ENCODE measurements at places on chromosomes 13 and 19.

DNA sequence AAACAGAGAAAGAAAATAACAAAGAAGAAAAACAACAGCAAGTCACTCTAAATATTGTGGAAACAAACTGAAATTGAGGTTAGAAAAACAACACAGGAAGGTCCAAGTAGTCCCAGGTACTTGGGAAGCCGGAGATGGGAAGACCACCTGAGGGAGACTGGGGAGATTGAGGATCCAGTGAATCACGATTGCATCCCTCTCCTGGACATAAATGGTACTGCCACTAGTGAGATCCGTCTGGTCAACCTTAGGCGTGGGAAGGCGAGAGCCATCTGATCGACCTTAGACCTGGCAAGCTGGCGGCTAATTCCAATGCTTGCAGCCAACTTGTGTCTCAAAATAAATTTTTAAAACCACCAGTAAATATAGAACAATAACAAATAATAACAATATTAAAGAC, 81.9 kb downstream of the ZNF726 start:
- DNase-seq = no peak

DNA sequence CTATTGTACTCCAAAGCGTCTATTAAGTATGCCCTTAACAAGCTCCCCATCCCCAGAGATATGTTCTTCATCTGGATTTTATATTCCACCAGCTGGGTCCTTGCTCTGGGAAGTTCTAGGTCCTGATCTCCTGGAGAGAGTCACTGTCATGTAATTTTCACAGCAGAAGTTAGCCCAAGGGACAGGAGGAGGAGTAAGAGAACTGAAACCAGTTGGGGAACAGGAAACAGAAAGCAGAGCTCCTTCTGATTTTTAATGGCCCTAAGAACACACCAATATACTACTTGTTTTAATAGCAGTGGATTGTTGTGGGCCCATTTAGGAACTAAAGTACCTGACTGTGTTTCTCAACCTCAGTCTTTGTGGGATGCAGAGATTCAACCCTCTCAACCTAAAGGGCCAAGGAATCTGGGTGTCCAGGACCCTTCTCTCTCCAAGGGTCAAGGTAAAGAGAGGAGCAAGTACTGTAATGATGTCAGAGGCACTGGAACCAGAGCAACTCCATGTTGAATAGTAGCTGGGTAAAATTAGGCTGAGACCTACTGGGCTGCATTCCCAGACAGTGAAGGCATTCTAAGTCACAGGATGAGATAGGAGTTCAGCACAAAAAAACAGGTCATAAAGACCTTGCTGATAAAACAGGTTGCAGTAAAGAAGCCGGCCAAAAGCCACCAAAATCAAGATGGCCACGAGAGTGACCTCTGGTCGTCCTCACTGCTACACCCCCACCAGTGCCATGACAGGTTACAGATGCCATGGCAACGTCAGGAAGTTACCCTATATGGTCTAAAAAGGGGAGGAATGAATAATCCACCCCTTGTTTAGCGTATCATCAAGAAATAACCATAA, 8.1 kb upstream of the FPR3 start:
- no peak for DNase-seq

DNA sequence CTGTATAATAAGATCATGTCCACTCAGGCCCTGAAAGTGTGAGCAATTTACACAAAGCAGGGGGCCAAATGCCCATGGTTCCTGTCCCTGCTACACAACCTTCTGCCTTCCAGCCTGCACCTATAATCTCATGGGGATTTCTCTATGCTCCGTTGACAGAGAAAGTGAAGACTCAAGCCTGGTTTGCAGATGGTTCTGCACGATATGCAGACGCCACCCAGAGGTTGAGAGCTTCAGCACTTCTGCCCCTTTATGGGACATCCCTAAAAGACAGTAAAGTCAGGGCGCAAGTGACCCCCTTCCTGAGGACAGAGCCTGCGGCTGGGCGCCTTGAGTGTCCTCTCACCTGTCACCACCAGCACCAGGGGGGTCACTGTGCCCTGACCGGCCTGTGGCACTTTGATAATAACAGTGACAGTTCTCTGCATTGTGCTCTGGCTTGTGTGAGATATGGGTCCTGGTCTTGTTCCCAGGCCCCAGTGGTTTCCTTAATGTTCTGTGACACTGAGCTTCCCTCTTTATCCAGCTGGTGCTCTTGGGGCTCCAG, 15.1 kb downstream of the LILRA5 start:
- no peak for DNase-seq

- no peak for DNase-seq
Measured at GRCh38 chr13:36919171-36919832, 736 bp downstream of the SMAD9 start.

- DNase-seq = no peak
Measured at GRCh38 chr19:45191375-45191774, 12.8 kb downstream of the BLOC1S3 start.

- no peak for DNase-seq
Measured at GRCh38 chr19:33998739-33999345, 173.5 kb upstream of the LSM14A start.

DNA sequence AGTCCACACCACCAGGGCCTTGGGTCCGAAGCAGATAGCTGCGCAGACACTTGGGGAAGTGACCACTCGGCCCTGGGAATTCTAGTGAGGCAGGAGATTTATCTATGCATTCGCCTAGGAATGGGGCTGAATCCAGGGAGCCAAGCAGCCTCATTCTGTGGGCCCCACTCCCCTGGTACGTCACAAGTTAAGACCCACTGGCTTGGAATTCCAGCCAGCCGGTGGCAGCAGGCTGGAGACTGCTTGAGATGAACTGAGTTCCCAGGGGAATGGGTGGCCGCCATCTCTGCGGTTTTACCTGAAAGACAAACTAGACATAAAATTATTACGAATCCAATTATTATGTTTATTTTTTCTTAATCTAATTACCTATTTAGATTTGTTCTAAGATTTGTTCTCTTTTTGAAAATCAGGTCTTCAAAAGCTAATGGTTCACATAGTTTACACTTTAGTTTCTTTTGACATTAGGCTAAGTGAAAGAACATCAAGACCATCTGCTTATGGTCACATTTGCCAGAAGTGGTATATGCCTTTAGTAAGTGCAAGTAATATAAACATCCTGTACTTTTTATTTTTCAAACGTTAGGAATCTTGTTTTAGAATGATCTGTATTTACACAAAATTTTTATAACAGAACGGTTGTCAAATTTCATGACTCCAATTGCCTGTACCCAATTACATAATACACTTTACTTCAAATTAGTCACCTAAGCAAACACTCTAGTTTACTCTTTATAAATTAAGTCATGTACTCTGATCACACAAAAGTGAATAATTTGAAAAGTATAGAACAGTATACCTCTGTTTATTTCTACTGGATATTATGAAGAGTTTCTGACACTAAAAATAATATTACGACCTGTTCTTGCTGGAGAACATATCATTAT, 74.4 kb downstream of the SLITRK6 start:
- no peak for DNase-seq

GRCh38 chr19:15331419-15332310, 674 bp downstream of the BRD4 start:
- DNase-seq = no peak

- DNase-seq = no peak
Measured at GRCh38 chr13:40681341-40682146, 15.1 kb upstream of the FOXO1 start.

DNA sequence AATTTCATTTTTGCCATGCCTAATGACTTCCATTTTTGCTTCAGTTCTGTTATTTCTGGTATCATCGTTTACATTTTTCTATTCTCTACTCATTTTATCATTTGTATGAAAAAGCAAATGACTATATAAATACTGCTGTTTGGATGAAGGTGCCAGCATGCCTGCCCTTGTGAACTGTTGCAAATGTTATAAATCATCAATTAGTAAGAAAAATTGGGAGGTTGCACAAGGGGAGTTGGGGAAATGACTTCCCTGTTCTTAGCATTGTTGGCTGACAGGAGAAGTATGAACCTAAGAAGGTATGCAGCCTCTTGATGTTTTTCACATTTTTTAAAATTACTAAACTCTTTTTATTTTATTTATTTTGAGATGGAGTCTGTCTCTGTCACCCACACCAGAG, 15.1 kb downstream of the SAFB start:
- DNase-seq = no peak

DNA sequence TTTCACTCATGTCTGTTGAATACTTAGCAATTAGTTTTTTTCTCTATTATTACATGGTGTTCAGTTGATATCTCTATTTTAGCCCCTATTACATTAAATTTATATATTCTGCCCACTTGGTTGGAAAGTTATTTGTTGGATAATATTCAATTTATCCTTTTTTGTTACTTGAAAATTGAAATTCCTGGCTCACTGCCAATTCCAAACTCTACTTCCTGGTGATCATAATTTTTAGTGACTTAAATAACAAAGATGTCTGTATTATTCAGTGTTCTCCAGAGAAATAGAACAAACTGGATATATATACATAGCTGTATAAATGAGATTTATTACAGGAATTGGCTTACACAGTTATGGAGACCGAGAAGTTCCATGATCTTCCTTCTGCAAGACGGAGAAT, 93.6 kb downstream of the GPC5 start:
- DNase-seq = no peak

DNA sequence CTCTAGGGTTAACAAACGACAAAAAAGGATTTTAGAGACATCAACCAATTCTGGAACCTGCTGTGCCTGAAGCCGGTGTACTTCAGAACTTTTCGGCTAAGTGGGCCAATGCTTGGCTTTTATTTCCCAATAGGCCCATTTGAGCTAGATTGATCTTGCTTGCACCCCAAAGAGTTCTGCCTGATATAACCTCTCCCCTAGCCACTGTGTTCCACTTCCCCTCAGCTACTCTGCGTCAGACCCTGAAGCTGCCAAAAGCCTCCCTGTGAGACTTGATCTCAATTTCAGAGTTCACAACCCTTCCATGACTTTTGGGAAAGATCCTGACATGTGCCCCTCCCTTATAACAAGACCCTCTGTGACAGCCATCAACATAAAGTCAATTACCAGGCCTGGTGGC, 5.6 kb upstream of the SIGLEC14 start:
- no peak for DNase-seq

DNA sequence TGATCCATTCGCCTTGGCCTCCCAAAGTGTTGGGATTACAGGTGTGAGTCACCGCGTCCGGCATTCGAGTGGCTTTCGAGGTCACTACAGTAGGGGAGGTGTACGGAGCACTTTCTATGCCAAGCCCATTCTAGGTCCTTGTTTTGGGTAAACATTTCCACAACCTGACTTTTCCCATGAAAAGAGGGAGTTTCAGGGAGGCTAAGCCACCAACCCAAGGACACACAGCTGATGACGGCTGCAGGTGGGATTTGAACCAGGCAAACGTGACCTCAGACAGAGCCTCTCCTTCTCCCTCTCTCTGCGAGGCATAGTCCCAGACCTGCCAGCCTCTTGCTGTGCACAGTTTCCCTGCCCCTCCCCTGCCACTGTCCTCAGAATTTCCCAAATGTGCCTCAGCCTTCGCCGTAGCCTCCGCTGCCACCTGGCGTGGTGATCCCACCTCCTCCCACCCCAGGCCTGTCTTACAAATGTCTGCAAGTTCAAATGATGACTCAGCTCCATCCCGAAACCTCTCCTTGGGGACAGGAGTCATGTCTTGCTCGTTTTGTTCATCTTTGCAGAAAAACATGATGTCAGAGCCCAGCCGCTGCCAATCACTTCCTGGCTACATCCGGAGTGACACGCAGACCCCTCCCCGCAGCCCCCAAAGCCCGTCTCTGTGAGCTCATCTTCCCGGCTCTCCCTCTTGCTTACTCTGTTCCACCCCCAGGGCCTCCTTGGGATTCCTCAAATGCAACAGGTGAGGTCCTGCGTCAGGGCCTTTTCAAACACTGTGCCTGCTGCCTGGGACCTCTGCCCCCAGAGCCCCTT, 6.6 kb upstream of the GADD45B start:
- DNase-seq = no peak

GRCh38 chr19:52520013-52520412, 7.5 kb upstream of the ZNF808 start:
- DNase-seq = no peak

- DNase-seq = no peak
Measured at GRCh38 chr13:67200605-67201004, 29.5 kb downstream of the PCDH9 start.

DNA sequence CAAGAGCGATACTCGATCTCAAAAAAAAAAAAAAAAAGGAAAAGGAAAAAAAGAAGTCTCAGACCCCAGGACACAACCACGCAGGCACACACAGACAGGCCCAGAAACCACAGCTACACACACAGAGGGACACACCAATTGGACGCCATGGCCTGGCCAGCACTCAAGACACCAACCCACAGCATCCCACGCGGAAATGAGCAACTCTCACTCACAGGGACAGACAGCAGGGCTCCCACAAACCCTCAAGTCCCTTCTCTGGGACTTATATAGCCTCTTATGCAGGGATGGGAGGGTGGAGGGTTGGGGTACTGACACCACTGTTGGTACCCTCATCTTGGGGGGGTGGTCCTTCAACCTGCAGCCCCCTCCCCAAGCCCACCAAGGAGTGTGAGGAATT, 5.9 kb downstream of the NOTCH3 start:
- no peak for DNase-seq

DNA sequence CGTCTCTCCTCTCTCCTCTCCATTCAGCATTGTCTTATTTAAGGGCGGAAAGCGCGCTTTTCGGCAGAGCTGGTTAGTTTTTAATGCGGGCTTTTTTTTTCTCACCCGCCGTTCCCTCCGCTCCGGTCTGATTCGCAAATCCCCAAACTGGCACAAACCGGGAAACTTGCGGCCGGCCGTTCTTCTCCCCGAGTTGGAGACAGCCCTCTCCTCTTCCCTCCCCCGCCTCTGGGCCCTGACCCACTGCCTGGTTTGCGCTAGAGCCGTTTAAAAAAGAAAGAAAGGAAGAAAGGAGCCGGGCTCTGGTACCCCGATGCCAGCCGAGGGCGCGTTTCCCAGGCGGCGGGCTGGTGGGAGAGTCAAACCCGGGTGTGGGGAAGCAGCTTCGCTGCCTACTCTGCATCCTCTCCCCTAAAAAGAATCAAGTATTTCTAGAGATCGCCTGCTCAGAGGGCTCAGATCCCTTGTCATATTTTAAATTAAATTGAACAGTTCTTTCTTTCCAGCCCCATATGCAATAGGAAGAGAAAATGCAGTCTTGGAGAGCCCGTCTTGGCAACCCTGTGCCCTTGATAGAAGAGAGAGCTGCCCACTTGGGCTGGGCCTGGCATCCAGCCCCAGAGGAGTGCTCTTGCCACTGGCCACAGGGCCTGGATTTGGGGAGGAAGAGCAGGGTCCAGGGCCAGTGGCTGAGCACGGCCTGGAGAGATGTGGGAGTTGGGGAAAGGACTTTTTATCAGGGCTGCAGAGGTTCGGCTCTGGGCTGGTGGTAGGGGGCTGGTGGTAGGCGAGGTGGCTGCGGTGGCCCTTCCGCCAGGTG, 19.0 kb downstream of the NFIX start:
- no peak for DNase-seq
